ENCODE measurements at places on chromosomes 1 and 21.
A peak's percentile ranks its signal among the peaks of the same experiment; 100 is the strongest.

GRCh38 chr1:87042111-87042811 is 127.8 kb downstream of the HS2ST1 start:
- DNase-seq: no peak

GRCh38 chr1:23196627-23197328 is 20.5 kb downstream of the HTR1D start:
- peak; percentile 84 for DNase-seq

DNA sequence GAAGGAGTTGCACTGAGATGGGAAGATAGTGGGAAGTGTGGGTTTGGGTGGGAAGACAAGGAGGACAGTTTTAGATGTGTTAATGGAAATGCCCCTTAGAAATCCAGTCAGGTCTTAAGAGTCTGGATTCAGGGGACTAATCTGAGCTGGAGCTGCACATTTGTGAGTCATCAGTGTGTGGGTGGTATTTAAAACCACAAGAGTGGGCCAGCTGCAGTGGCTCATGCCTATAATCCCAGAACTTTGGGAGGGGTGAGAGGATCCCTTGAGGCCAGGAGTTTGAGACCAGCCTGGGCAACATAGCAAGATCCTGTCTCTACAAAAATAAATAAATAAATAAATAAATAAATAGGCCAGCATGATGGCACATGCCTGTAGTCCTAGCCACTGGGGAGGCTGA is 40.9 kb upstream of the SLC6A9 start:
- no peak for DNase-seq

- DNase-seq: no peak
Measured at GRCh38 chr1:24970399-24970753, 40.3 kb upstream of the RUNX3 start.

- DNase-seq: no peak
Measured at GRCh38 chr1:66206563-66207144, 327.3 kb upstream of the SGIP1 start.

- peak; percentile 11 for DNase-seq
Measured at GRCh38 chr1:164058198-164058597, 500.8 kb upstream of the PBX1 start.

DNA sequence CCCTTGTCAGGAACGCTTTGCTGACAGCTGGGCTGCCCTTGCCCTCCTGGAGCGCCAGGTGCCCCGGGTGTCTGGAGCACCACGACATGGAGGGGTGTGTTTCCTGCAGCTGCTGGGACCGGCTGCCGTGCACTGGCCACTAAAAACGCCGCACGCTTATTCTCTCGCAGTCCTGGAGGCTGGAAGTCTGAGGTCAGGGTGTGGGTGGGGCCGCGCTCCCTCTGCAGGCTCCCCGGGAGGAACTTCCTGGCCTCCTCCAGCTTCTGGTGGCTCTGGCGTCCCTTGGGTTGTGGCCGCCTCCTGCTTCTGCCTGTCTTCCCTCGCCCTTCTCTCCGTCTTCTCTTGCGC is 28.0 kb upstream of the PLCH2 start:
- DNase-seq: no peak

DNA sequence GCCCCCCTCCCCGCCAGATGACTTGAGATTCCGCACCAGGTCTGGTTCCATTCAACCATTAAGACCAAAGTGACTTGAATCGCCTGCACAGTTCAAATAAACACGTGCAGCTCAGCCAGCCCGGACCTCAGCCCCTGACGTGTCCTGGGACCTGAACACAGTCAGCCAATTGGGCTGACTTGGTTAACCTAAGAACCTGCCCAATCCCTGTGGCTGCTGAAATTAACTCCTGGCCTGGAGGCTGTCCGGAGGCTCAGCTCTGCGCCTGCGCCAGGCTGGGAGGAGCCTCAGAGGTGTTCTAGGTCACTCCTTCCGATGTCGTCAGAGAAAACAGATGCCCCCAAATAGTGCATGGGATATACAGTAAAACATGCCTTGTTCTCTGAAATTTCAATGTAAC is 73.4 kb downstream of the SCCPDH start:
- no peak for DNase-seq

- DNase-seq: peak; percentile 51
Measured at GRCh38 chr1:212712451-212713303, 13.0 kb upstream of the BATF3 start.

DNA sequence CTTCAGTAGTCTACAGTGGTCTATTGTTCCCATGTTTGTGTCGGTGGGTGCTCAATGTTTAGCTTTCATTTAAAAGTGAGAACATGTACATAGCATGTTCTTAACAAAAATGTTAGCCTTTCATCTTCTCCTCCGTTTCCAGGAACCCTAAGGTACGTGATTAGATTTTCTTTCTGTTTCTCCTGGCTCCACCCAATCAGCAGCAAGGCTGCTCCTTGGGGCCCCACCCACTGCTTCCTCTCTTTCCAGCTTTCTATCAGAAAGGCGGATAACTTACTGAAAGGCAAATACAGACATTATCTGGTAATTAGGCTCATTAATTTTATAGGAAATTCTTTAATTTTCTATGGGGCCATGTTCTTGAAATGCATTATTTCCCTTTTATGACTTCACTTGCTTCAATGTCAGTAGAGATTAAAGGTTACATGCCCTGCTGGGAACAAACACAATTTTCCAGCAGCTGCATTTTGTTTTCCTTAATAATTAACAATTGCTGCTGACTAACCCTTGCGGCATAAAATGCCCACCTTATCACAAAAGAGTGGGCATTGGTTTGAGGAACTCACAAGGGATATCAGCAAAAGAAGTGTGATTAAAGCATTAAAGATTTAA is 324.9 kb upstream of the SNX7 start:
- DNase-seq: peak; percentile 80

DNA sequence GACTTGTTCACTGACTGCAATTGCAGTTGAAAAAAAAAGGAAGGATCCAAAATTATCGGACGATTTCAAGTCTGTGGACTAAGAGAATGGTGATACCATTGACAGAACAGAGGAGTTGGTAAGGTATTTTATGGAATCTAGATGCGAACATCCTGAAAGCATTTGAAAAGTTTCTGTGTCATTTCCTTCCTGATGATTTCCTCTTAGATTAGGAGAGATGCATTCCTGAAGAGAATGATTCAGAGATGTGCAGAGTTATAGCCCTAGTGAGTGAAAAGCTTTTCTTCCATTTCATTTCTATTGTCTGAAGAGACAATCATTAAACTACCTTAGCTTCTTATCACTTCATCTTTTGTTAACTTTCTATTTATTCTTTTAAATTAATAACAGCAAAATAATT is 200.0 kb downstream of the KCNK2 start:
- peak; percentile 39 for DNase-seq

DNA sequence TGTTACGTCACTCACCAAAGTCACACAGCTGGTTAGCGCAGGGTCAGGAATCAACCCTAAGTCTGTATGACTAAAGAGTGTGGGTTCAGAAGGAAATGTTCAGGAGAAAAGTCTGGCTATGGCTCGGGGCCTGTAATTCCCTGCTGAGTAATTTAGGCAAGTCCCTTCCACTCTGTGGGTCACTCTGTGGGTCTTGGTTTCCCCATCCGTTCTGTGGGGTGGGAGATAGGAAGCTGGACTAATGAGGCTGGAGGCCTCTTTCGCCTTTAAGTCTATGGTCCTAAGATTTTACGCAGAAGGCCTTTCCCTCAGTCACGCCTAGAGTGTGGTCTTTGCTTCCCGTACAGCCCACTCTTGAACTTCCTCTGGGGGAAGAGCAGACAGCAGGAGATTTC is 14.3 kb upstream of the MED18 start:
- DNase-seq: no peak

GRCh38 chr1:87515781-87516180 is 187.1 kb downstream of the LMO4 start:
- no peak for DNase-seq

- DNase-seq: no peak
Measured at GRCh38 chr1:230728710-230729392, 14.9 kb upstream of the AGT start.

DNA sequence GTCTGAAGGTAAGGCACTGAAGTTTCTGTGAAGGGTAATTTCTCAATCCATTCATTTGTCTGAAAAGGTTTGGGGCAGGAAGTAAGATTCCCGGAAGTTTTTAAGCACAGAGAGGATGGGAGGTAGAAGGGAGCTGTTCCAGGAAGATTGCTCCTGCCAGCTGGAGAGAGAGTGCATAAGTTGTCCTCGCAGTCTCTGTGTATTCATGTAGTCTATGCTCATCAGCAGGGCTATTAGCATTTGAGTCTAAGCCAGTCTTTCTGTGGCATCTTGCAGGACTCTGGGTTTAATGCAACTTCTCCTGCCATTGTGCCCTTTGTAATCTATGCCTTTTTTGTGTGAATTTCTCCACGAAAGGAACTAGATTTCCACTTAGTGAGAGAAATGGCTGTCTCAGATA is 140.8 kb upstream of the FGGY start:
- DNase-seq: no peak

GRCh38 chr1:82421782-82422181 is 621.0 kb downstream of the ADGRL2 start:
- no peak for DNase-seq

GRCh38 chr1:151990856-151991198 is 2.8 kb downstream of the S100A10 start:
- peak; percentile 80 for DNase-seq

DNA sequence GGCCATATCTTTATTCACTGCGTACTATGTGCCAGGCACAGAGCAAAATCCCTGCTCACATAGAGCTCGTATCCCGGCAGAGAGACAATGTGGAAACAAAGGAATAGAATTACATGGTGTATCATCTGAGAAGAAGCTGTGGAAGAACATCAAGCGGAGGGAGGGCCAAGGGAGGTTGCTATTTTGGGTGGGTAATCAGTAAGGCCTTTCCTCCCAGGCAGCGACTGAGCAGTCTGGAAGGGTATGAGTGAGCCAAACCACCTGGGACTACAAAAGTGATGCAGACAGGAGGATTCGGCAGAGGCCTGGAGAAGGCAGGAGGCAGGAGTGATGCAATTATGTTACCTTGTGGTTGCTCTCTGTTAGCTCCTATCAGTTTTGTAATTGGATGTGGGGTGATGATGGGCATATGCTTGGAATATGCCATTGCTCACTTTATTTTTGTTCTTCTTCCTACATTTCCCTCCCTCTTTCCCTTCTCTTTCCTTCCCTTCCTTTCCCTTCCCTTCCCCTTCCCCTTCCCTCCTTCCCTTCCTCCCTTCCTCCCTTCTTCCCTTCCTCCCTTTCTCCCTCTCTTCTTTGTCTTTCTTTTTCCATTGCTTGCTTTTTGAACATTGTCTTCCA is 172.9 kb downstream of the DISC1 start:
- no peak for DNase-seq

- no peak for DNase-seq
Measured at GRCh38 chr1:19809044-19809750, 5.9 kb downstream of the RNF186 start.

- no peak for DNase-seq
Measured at GRCh38 chr21:23384679-23385078, 2222.6 kb downstream of the MRPL39 start.

- DNase-seq: no peak
Measured at GRCh38 chr1:204192589-204193352, 3.5 kb downstream of the KISS1 start.

DNA sequence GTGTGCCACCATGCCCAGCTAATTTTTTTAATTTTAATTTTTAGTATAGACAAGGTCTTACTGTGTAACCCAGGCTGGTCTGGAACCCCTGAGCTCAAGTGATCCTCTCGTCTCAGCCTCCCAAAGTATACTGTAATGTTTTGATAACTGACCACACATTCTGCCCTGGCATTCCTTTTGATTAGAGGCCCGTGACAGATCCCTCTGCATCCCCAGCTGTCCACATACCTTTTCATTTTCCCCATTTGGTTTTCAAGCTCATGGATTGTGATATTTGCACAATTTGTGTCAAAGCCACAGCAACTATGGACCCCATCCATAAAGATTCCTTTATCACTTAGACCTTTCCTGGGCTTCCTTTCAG is 116.8 kb upstream of the ATP1A1 start:
- DNase-seq: no peak

DNA sequence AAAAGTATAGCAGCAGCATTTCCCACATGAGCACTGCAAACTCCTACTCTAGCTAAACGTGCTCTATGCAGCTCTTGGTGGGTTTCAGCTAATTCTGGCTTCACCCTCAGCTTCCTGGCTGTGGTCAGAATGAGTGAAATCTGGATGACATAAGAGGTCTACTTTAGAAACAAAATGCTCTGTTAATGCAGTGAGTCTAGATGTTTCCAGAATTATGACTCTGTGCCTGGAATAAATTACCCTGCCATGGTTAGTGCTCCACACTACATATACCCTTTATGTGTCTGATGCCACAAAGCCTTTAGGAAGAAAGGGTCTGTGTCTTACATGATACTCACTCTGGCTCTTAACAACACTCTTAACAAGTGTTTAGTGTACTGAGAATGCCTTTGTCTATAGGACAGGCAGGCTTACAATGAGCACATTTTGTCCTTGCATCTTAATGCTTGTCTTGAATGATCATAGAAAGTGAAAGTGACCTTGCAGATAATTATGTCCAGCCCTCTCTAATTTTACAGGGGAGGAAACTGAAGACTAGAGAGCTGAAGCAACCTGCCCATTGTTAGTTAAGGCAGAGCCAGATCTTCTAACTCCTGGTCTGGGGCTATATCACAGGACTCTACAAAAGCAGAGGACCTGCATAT is 9.2 kb downstream of the S100A10 start:
- no peak for DNase-seq

DNA sequence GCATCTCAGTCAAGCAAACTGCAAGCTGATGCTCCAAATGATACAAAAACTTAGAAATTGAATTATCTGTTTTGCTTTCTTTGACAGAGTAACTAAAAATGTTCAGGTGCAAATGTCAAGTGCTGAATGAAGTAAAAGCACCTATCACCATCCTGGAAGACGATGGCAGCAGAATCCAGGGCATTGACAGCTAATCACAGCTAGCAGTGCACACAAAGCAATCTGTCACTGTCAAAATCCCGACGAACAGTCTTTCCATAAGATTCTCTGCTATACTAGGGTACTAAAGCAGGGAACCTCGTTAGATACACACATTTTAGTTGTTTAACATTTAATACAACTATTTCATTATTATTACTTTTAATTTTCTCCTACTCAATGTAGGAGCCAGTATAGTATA is 233.3 kb downstream of the BRINP3 start:
- DNase-seq: no peak

DNA sequence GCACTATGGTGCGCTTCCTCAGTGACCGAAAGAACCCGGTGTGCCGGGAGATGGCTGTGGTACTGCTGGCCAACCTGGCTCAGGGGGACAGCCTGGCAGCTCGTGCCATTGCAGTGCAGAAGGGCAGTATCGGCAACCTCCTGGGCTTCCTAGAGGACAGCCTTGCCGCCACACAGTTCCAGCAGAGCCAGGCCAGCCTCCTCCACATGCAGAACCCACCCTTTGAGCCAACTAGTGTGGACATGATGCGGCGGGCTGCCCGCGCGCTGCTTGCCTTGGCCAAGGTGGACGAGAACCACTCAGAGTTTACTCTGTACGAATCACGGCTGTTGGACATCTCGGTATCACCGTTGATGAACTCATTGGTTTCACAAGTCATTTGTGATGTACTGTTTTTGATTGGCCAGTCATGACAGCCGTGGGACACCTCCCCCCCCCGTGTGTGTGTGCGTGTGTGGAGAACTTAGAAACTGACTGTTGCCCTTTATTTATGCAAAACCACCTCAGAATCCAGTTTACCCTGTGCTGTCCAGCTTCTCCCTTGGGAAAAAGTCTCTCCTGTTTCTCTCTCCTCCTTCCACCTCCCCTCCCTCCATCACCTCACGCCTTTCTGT is 7.3 kb upstream of the PIGV start:
- DNase-seq: no peak

- DNase-seq: no peak
Measured at GRCh38 chr1:91754816-91755580, 131.0 kb downstream of the TGFBR3 start.

Measured in endothelial cell of umbilical vein (primary cell).